ENCODE measurements at places on chromosomes 1 and 21.

DNA sequence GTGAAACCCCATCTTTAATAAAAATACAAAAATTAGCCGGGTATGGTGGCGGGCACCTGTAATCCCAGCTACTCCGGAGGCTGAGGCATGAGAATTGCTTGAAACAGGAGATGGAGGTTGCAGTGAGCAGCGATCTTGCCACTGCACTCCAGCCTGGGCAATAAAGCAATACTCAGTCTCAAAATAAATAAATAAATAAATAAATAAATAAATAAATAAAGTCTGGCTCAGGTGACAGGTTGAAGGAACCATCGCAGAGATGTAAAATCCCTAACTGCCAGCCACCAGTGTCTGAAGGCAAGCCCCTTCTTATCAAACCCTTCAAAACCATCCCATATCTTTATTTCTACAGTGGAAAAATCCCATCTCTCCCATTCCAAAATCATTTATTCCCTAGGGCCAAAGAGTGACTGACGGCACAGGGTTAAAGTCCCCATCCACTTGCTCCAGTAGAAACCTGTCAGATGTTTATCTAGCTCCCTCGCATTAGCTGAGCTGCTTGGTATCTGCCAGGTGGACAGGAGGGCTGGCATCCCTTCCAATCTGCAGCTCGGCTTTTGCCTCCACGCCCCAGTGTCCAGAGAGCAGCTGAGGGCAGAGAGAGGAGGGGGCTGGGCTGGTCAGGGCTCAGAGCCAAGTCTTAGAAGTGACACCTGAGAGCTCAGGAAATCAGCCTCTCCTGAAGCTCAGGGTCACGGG is 5.0 kb downstream of the CSRP1 start:
- DNase-seq = no peak

GRCh38 chr1:53763911-53764310 is 24.9 kb upstream of the GLIS1 start:
- DNase-seq = no peak

GRCh38 chr1:221294242-221294641 is 415.0 kb downstream of the HLX start:
- no peak for DNase-seq

DNA sequence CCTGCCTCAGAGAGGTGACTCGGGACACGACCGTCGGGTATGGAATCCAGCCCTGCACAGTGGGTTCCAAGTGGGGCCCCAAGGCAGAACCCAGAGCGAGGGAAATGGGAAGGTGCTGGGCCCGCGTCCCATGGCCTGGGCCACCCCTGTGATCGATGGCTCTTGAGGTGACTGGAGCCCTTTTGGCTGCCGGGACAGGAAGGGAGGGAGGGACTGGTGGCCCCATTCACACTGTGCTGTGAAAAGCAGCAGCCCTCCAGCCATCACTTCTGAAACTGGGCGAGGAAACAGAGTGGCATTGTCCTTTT is 110.4 kb upstream of the IFFO2 start:
- no peak for DNase-seq

DNA sequence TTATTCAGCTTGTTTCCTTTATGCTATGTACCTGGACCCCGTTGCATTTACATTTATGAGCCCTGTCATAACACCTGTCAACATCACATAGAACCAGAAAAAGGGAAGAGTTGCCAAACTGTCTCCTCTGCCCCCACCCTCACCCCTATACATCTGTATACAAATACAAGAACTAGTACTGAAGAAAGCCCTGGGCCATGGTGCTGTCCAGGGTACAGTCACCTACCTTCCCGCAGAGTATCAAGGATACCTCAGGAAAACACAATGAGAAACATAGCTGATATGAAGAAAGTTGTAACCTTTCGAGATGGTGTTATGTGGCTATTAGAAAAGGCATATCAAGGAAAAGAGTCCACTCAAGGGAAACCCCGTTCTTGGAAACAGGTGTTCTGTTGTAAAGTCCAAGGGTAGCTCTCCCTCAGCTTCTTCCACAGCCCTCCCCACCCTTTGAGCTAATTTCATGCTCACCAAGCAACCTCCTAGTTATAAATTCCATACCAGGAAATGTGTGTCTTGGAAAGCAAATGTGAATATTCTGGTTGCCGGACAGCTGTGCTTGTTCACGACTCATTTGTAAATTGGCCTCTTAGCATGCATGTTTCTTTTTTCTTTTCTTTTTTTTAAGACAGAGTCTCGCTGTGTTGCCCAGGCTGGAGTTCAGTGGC is 16.7 kb upstream of the AVPR1B start:
- DNase-seq = no peak

DNA sequence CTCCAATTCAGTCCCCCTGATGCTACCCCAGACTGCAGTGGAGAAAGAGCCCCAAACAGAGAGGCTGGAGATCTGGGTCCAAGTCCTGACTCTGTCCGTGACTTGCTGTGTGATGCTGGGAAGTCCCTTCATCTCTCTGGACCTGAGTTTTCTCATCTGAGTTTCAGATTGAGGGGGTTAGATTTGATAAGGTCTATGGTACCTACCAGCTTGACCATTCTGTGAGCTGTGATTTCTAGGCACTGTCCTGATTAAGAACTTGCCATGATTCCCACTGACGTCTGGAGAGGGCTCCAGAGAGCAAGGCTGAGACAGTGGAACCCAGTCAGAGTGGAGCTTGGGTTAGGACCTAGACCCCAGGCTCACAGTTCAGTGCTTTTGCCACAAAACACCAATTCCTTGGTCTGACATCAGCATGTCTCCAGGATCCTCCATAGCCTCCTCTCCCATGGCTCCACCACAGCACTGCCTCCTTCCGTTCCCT is 43.8 kb upstream of the DMBX1 start:
- DNase-seq = no peak

DNA sequence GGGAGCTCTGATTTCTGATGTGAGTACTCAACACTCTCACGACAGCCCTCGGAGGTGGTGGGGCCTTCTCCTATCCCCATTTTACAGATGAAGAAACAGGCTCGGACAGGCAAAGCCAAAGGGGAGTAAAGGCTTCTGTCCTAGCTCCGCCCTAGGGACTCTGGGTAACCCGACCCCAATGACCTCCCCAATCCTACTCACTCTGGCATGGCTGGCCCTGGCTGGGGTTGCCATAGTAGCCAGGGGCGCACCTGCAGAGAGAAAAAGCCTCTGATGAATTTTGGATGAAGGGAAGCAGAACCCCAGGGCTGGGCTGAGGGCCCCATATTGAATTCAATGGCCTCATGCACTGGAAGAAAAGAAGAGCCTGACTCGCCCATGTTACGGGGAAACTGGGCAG is 61.1 kb downstream of the LDLRAD2 start:
- DNase-seq = no peak

GRCh38 chr1:214476986-214477870 is 74.2 kb downstream of the PTPN14 start:
- no peak for DNase-seq

- no peak for DNase-seq
These were observed 159.0 kb upstream of the IGSF21 start for GRCh38 chr1:17948594-17948993.

GRCh38 chr1:167808104-167808503 is 86.3 kb downstream of the MPZL1 start:
- DNase-seq = no peak

DNA sequence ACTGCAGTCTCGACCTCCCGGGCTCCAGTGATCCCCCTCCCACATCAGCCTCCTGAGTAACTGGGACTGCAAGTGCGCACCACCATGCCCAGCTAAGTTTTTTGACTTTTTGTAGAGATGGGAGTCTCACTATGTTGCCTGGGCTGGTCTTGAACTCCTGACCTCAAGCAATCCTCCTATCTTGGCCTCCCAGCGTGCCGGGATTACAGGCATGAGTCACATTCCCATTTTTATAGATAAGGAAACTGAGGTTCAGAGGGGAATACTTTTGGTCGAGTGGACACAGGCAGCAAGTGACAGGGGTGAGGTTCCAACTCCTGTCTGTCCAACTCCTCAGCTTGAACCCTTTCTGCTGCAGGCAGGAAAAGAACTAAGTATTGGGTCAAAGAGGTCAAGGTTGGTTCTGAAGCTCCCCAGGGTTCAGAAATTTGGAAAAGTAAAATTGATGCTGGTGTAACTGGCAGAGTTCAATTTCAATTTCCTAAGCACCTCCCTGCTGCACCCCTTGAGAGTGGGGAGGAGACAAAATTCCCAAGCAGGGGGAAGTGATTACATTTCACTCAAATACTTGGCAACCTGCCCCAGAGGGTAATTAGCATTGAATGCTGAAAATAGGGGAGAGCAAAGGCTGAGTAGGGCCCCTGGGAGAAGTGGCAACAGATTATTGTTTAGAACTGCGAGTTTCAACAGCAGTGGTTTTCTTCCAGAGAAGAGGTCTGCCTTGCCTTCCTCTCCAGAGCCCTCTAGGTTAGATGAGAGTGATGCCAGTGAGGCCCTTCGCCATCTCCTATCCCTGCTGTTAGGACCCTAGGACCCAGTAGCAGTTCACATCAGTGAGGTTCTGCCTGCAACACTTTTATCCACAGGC is 17.5 kb upstream of the ALPL start:
- no peak for DNase-seq

- DNase-seq = no peak
These were observed 56.9 kb upstream of the PTGS2 start for GRCh38 chr1:186736971-186737685.

DNA sequence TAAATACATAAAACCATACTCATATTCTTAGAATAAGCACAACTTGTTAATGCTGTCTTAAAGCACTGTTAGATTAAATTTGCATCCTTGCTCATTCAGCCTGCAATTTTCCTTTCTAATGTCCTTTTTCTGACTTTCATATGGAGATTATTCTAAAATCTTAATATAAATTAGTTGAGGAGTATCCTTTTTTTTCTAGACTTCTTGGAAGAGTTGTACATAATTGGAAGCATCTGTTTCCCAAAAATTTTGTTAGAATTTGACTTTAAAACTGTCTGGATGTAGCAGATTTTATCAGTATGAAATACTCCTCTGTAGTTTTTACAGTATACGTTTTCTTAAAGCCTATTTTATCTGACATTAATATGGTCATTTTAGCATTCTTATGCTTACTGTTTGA is 9.7 kb downstream of the KIFAP3 start:
- no peak for DNase-seq

DNA sequence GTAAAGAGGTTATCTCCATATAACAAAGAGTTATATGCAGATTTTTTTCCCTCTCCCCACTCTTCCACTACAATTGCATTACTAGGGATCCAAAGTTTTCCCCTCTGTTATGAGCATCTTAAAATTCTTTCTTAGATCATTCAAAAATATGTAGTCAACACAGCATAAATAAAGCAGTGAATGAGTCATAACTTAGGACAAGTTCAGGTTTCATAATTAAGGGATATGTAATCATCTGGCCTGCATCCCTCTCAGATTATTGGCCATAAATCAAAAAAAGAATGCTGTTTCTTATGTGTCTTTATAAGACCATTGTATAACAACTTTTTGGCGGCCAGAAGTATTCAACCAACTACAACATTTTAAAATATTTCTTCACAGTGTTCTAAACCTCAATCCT is 1526.1 kb downstream of the KCNT2 start:
- no peak for DNase-seq

DNA sequence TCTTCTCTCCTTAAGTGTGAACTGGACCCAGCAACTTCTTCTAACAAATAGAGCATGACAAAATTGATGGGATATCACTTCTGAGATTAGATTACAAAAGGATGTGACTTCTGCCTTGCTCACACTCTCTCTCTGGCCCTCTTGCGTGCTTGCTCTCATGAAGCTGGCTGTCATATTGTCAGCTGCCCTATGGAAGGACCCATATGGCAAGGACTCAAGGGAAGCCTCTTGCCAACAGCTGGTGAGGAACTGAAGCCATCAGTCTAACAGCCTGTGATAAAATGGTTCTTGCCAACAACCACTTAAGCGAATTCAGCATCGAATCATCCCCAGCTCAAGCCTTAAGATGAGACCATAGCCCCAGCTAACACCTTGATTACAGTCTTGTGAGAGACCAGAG is 4.8 kb upstream of the TLR5 start:
- no peak for DNase-seq

All from T-helper 9 cell (primary cell).